ENCODE measurements at places on chromosomes 7 and 10.

- peaks cover 19% of the 10 kb centered on the region for H3K4me1 ChIP-seq
- H3K4me3 ChIP-seq: no peak overlapping the region
- no peaks in the 10 kb centered on the region for H3K27me3 ChIP-seq
- no peak overlapping the region for H3K27ac ChIP-seq
- H3K36me3 ChIP-seq: peaks cover 25% of the 10 kb centered on the region
- DNase-seq: no peak
Measured at GRCh38 chr7:48112401-48113165, 23.5 kb downstream of the UPP1 start.

DNA sequence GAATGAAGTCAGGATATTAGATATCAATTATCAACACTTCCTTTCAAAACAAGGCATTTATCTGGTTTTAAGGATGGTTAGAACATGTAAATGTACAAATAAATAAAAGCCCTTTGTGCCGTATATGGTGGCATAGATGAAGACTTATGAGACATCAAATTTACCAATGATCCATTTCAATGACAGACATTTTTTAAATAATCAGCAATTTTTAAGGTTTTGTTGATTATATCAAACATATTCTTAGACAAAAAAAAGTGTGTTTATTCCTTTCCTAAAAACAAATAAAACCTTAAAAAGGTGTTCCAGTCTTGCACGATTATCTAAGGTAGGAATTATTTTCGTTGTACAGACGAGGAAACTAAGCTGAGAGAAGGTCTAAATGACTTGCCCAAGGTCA, 13.8 kb downstream of the APBB1IP start:
- no peak overlapping the region for H3K4me3 ChIP-seq
- H3K27me3 ChIP-seq: no peaks in the 10 kb centered on the region
- peaks cover 77% of the 10 kb centered on the region for H3K4me1 ChIP-seq
- peaks cover 55% of the 10 kb centered on the region for H3K36me3 ChIP-seq
- no peak overlapping the region for H3K27ac ChIP-seq

DNA sequence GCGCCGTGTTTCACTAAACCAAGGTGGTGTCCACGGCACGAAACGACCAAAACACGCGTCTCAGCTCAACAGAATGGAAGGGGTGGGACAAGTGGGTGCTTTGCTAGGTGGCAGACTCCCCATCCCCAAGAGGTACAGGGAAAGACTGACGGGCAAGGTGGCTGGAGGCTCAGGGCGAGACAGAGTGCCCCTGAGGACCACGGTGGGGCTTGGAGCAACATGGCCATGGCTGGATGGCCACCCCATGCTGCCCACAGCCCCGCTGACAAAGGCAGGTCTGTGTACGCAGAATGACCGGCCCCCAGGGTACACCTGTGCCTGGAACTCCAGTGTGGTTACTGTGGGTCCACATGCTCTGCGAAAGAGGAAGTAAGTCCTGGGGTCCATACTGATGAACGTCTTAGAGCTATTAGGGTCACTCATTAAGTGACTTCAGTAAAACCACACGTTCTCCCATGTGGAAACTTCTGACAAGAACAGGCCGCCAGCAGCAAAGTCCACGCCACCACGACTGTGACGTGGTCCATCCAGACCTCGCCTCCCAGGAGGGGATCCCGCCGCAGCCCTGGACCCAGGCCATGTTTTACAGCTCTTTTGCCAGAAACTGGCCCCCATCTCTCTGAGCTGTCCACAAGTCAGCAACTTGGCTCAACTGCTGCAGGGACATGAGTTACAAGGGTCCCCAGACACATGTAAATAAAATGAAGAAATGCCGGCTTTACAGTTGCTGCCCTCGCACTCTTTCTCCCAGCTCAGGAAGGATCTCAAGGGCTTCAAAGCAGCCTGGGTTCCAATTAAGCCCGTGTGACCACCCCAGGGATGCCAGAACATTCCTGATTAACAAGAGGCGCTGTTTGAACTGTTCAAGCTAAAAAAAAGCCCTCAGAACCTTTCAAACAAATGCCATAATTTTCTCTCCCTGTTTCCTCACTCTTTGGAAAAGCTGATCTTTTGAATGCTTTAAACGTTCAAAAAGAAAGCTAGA, 66.8 kb downstream of the MAD1L1 start:
- DNase-seq: no peak
- H3K27ac ChIP-seq: no peak overlapping the region
- no peaks in the 10 kb centered on the region for H3K4me1 ChIP-seq
- H3K4me3 ChIP-seq: no peak overlapping the region
- H3K36me3 ChIP-seq: no peaks in the 10 kb centered on the region
- no peaks in the 10 kb centered on the region for H3K27me3 ChIP-seq

DNA sequence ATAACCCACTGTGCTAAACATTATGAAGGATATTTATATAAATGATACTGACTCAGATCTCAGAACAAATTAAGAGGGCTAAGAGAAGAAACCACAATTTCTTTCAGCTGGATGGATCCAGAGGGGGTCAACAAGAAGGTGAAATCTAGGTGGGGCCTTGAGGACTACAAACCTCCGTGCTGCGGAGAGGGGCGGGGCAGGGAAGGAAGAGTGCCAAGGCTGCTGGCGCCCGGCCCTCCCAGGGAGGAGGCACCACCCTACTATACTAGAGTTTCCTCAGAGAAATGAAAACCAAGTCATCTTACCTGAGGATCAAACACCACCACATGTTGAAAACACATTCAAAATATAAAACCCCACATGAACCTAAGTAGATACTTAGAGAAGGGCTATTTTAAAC, 29.3 kb upstream of the CRYGN start:
- H3K27ac ChIP-seq: no peak overlapping the region
- DNase-seq: no peak
- H3K4me1 ChIP-seq: peaks cover 46% of the 10 kb centered on the region
- H3K4me3 ChIP-seq: no peak overlapping the region
- H3K36me3 ChIP-seq: peaks cover 90% of the 10 kb centered on the region

DNA sequence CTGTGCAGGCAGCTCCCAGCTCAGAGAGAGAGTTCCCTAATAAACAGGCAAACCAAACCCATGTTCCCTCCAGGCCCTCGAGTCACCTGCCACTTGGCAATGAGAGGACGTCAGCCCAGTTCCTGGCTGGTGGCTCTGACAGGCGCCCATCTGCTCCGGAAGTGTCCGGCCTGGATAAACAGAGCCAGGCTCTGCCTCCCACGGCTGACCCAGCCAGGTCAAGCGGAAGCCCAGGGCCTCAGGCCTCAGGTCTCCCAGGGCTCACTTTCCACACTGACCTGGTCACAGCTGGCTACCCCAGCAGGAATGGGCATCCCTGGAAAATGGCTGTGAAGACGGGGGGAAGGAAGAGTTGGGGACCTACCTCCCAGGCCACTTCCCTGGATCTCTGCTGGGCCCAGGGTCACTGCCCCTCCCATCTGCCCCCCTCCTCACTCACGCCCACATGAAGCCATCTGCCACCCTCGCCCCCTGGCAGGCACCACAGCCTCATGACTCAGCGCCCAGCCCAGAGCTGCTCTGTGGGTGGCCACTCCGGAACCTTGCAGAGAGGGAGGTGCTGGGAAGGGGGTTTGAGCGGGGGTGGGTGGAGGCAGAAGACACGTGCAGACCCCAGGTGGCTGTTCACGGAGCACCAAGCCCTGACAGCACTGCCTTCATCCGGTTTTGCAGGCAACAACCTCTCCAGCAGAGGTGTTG, 37.4 kb upstream of the DUSP5 start:
- H3K27me3 ChIP-seq: peaks cover 46% of the 10 kb centered on the region
- H3K4me3 ChIP-seq: no peak overlapping the region
- no peak overlapping the region for H3K27ac ChIP-seq
- H3K4me1 ChIP-seq: peaks cover 52% of the 10 kb centered on the region

DNA sequence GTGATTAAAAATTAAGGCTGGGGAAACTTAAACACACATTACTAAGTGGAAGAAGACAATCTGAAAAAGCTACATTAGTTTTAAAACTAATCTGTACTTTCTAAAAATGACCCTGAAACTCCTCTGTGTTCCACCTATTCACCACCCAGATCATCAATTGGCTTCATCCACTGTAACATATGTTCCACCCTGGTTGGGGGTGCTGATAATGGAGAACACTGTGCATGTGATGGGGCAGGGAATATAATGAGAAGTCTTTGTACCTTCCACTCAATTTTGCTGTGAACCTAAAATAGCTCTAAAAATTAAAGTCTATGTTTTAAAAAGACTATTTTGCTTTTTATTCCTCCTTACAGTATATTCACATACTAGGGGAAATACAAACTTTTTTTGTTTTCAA, 132.7 kb downstream of the CNOT4 start:
- no peak overlapping the region for H3K27ac ChIP-seq
- no peak overlapping the region for H3K4me3 ChIP-seq
- no peaks in the 10 kb centered on the region for H3K36me3 ChIP-seq
- DNase-seq: no peak
- no peaks in the 10 kb centered on the region for H3K4me1 ChIP-seq

DNA sequence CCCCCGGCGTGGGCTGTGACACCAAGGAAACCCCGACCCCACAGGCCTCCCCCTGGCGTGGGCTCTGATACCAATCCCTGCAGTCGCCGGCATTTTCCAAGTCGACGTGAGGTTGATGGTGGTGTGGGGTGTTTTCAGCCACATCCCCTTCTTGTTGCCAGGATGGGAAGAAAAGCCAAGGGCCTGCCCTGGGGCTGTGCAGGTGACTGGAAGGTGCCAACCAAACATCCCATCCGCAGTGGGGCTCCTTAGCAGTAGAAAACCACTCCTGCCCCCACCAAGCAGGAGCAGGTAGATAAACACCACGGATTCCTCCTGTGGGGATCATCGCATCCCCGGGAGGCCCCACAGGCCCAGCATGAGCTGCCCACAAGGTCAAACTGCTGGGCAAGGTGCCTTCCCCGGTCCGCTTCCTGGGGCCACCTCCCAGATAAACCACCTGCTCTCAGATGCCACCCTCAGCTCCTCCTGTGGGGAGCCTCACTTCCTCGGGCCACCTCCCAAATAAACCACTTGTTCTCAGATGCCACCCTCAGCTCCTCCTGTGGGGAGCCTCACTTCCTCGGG, 88.5 kb upstream of the DIP2C start:
- H3K27me3 ChIP-seq: peaks cover 21% of the 10 kb centered on the region
- H3K4me3 ChIP-seq: no peak overlapping the region
- peaks cover 5% of the 10 kb centered on the region for H3K4me1 ChIP-seq
- no peak for DNase-seq
- no peak overlapping the region for H3K27ac ChIP-seq

DNA sequence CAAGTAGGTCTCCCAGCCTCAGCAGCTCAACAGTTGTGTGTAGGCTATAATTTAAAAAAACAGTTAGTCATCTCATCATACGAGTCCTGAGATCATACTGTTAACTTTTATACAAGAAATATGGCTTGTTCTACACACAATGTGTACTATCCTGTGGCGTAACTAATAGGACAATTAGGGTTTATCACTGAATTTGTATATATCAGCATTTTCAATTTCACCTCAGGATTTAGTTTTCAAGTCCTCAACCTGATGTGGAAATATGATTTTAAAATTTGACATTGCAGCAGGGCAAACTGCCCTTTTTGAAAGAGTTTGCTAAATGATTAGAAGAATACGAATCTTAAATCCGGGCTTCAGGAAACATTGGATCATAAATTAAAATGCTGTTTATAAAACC, 237.2 kb upstream of the CTBP2 start:
- H3K27ac ChIP-seq: no peak overlapping the region
- no peaks in the 10 kb centered on the region for H3K4me1 ChIP-seq
- H3K36me3 ChIP-seq: no peaks in the 10 kb centered on the region
- H3K4me3 ChIP-seq: no peak overlapping the region
- DNase-seq: no peak
- H3K27me3 ChIP-seq: no peaks in the 10 kb centered on the region

- no peaks in the 10 kb centered on the region for H3K36me3 ChIP-seq
- H3K27me3 ChIP-seq: no peaks in the 10 kb centered on the region
- H3K27ac ChIP-seq: no peak overlapping the region
Measured at GRCh38 chr10:132296666-132297443, 10.9 kb downstream of the STK32C start.

DNA sequence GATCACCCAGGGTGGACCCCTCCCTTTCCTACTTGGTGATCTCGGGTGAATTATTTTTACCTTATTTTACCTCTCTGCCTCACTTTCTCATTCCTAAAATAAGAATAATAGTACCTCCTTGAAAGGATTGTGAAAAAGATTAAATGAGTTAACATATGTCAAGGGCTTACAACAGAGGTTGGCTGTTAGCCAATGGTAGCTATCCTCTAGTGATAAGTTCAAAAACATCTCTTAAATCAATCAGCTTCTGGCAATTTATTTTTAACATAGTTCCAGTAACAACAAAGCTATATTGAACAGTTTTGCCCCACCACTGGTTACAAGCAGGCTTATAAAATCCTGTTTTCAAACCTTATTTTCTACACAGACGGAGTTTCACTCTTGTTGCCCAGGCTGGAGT, 45.4 kb downstream of the TMEM168 start:
- H3K4me1 ChIP-seq: no peaks in the 10 kb centered on the region
- no peak overlapping the region for H3K27ac ChIP-seq
- peaks cover 3% of the 10 kb centered on the region for H3K27me3 ChIP-seq
- DNase-seq: no peak
- H3K4me3 ChIP-seq: no peak overlapping the region
- H3K36me3 ChIP-seq: no peaks in the 10 kb centered on the region

GRCh38 chr10:16843252-16843870, 26.1 kb upstream of the RSU1 start:
- peaks cover 4% of the 10 kb centered on the region for H3K4me1 ChIP-seq
- no peak overlapping the region for H3K4me3 ChIP-seq
- DNase-seq: no peak
- peaks cover 9% of the 10 kb centered on the region for H3K27me3 ChIP-seq

DNA sequence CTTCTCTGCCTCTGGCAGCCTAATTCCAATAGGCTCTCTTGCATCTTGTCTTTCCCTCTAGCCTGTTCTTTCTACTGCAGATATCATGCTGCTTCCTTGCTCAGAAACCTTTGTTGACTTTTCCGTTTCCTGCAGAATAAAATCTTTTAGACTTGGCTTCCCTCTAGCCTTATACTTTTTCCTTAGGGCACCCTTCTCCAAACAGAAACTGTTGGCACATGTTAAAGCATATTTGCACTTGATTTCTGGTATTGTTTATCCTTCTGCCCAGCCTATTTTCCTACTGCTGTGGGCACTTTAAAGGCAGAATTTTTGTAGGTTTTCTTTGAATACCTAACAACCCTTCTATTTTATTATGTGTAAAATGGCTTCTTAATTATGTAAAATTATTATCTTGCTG, 4.6 kb downstream of the GNAI1 start:
- no peak overlapping the region for H3K4me3 ChIP-seq
- peaks cover 15% of the 10 kb centered on the region for H3K4me1 ChIP-seq
- peaks cover 40% of the 10 kb centered on the region for H3K27me3 ChIP-seq
- no peaks in the 10 kb centered on the region for H3K36me3 ChIP-seq

- H3K4me3 ChIP-seq: no peak overlapping the region
- no peak for DNase-seq
- peaks cover 4% of the 10 kb centered on the region for H3K36me3 ChIP-seq
- no peaks in the 10 kb centered on the region for H3K4me1 ChIP-seq
Measured at GRCh38 chr7:135320268-135320667, 86.6 kb downstream of the STRA8 start.
